ENCODE measurements at places on chromosomes 6 and 20.

DNA sequence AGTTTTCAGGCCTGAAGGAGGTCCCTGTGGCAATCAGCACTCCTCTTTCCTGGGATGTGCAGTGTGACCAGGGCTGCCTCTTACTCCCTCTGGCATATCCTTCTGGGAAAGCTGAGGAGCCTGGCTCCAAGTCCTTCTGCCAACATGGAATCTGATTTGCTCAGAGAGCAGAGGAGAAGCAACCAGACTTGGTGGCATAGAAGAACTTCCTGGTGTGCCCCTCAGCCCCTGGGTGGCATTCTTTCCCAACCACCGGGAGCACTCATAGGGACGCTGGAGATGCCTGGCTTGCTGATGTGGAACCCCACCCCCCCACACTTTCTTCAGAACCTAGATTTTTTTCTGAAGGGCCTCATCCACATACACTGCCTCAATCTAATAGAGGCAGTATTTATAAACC is 107.6 kb upstream of the TRAF3IP2 start:
- no peak for DNase-seq

GRCh38 chr6:144217264-144217663 is 66.9 kb downstream of the STX11 start:
- no peak for DNase-seq

DNA sequence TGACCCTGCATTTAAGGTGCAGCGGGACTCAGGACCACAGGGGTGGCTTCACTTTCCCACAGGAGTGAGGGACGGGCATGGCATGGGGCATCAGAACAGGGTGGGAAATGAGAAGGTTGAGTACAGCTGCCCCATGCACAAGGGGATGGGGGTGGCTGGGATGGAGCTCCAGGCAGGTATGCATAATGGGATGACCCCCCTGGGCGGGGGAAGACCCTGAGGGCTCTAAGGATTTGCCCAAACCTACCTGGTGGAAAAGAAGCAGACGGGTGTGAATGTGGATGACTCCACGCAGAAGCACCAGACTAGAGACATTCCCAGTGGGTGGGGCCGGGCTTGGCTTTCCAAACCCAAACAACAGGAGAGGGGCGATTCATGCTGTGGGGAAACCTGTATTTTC is 200.3 kb downstream of the SYNDIG1 start:
- no peak for DNase-seq

DNA sequence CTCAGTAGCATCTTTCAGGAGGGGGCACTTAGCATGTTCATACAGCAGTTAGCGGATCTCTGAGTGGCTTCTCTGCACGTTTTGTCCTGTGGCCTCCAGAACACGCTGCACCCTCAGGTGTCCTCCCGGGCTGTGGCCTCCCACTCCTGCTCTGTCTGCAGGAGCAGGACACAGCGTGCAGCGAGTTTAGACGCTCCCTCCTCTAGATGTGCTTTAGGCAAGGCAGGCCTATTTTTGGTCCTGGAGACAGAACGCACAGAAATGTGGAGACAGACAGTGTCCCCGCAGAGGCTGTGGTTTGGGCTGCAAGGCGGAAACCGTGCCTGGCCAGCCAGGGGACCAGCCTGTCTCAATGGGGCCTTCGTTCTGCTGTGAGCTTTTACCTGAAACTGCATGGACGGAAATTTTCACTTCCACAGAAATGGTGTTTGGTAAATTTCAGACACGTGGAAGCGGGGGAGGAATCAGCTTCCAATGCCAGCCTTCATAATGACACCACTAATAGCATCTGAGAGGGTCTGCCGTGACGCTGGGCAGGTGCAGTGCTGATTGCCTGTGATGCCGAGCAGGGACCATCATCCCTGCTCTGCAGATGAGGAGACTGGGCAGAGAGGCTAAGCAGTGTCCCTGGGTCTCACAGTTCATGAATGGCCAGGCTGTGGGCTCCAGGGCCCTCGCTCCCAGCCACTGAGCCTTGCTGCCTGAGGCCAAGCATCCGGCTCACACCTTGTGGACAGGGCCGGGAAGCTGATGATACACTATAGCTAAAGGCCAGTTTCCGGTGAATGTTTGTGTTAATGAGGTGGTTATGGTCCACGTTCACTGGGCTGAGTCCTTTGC is 120.9 kb downstream of the SYCP2 start:
- DNase-seq, result no peak

DNA sequence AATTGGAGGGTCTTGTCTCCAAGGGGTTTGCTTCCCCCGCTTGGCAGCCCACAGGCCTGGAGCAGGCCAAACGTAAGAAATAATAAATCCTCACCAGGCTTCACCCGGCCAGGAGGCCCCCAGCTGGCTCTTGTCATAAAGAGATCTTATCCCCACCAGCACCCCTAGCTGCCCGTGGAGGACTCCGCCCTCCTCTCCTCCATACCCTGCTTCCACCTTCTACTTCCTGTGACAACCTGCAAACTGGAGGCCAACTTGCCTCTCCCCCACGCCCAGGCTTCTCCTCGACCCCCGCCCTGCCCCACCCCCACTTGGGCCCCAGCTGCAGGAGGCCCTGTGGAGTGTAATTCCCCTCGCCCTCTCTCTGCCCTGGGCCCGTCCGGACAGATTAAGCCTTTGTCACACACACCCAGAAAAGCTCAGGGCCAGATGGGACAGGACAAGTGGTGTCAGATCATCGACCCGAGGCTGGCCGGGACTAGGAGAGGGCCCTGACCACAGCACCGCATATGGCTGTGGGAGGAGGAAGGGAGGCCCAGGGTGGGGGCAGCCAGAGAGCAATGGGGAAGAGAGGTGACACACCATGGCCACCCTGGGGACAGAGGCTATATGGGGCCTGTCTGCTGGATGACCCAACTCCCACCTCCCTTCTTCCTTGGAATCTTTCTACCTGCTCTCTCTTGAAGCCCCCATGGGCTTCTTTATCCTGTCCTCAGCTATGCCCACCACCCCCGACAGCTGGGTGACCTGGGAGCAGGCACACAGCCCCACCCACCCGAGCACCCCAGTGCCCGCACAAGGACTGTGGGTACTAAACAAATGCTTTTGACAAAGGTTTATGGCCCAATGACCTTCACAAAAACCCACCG is 3.9 kb downstream of the NOL4L start:
- no peak for DNase-seq

DNA sequence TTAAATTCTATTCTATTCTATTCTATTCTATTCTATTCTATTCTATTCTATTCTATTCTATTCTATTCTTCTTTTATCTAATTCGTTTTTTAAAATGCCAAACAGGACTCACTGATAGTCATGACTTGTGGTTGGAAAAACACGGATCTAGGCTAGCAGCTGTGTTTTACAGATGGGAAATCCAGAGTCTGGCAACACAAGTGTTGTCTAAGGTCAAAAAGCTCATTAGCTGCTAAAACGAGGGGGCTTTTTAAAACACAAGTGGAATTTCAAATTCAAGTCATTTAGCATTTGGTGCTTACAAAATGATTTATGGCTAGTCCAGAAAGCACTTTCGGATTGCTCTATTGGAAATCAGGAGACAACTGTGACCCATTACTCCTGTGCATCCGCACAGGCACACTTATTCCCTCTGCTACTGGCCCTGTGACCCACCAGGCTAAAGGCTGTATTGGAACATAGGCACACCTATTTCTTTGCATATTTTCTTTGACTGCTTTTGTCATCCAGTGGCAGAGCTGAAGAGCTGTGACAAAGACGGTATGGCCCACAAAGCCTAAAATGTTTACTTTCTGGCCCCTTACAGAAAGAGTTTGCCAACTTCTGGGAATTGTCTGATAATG is 17.8 kb upstream of the MLIP start:
- DNase-seq, result no peak

DNA sequence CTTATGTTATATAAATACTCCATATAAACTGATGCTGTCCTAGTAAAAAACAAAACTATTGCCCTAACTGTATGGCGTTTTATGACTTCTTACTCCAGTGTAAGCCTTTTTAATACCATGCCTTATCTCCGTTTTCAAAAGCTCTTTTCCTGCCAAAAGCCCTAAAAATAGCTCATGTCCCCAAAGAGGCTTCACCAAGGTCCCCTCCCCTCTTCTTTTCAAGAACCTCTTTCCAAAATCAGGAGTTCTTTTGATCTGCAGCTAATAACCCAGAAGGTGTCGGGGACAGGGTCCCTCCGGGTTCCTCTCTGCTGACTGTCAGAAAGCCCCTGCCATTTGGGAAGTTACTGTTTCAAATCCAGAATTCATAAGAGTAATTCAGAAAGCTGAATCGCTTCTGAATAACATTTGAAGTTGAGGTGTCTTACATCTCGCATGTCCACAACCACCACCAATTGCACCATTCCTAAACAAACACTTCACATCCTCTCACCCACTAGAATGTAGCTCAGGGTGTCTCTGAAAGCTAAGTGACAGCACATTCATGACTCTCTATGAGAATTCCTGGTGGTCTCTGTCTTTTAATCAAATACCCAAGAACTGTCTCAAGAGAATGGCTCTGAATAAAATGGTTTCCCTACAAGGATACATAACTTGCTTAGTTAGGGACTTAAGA is 13.3 kb downstream of the TASP1 start:
- no peak for DNase-seq

DNA sequence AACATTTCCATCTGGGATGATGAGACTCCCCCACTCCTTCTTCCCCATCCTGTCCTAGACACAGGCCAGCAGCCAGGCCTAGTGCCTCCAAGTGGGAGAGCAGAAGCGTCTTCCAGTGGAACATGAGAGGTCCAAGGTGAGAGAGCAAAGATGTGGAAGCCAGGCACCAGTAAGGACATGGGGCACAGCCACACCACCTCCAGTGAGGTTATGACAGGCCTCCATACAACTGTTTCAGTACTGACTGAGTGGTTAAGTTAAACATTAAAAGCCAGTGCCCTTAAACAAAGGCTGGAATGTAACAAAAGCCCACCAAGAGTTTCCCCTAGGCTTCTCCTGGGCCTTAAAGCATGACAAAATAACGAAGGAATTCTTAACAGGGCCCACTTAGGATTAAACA is 5.3 kb downstream of the ZBTB24 start:
- DNase-seq, result no peak
